ENCODE measurements at places on chromosomes 12 and 14.

DNA sequence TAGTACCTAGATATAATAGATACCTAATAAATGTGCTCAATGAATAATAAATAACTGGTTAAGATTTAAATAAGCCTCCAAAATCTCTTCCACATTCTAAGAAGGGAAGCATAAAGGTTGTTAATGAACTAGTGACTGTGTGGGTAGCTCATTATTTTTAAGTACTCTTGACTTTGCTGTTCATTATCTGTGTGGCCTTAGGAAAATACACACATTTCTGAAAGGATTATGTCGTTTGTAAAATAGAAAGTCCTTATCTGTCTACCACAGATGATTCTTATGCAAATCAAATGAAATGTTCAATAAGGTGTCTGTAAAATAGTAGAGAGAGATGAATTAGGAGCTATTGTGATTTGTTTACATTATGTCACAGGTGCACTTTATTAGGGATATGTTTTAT, 119.5 kb downstream of the LRRK2 start:
- DNase-seq, result no peak

- DNase-seq, result no peak
Measured at GRCh38 chr12:114955414-114956014, 271.5 kb upstream of the TBX3 start.

DNA sequence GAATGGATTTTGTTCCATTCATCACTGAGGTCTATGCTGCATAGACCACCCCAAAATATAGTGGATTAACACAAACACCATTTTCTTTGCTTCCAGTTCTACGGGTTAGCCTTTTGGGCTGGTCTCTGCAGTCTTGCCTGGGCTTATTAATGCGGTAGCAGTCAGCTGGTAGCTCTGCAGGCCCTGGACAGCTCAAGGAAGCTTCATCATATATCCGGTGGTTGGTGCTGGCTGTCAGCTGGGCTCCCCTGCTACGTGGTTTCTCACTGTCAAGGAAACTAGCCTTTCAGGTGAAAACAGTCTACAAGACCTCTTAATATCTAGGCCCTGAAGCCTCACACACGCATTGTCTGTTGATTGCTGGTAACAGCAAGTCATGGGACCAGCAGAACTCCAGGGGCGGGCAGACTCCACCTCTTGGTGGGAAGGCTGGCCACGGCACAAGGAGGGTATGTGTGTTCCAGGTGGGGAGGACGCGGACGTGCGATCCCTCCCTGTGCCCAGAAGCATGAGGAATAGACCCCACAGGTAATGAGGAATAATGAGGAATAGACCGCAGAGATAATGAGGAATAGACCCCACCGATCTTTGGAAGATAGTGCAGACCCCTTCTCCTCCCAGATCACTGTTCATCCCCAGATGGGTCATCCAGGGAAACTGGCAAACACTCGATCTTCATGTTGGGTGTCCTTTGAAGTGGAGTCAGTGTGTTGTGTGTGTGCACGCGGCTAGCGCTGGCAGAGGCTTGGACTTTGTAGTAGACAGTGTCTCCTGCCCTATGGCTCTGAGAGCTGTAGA, 13.3 kb downstream of the TSPAN9 start:
- DNase-seq, result no peak

- no peak for DNase-seq
Measured at GRCh38 chr12:84738481-84738972, 174.1 kb downstream of the SLC6A15 start.

DNA sequence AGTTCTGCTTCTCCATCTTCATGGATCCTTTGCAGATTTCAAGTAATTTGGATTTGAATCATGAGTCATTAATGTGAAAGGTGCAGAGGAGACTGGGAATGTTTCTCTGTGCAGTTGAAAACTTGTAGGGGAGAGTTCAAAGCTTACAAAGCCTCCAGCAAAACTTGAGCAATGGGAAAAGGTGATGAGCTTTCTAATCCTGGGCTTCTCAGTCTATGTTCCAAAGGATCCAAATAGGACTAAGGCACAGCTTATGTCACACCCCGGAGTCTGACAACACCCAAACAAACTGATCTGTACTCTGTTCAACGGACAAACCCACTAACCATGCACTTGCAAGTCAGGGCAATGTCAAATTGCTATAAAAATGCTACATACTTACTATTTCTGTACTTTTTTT, 134.8 kb downstream of the DUSP6 start:
- DNase-seq, result no peak

DNA sequence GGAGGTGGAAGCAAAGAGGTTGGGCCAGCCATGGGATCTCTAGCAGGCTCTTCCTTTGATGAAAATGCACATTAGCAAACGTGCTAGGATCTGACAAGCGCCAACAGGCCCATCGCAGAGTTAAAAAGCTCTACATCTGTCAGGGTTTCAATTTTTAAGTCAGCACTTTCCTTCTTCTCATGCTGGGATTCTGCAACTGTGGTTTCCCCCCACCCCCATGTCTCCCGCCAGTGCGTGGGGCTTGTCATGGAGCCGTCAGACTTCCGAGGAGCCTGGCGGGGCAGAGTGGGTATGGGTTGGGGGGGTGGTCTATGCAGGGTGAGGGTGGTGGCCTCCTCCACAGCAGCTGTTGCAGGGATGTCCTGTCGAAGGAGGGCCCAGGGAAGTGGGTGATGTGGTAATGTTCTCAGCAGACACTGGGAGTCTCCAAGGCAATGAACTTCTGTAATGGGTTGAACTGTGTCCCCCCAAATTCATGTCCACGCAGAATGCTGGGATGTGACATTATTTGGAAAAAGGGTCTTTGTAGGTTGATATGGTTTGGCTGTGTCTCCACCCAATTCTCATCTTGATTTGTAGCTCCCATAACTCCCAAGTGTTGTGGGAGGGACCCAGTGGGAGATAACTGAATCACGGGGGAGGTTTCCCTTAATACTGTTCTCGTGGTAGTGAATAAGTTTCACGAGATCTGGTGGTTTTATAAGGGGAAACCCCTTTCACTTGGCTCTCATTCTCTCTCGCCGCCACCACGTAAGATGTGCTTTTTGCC, 115.2 kb upstream of the MAP1LC3B2 start:
- DNase-seq, result no peak

DNA sequence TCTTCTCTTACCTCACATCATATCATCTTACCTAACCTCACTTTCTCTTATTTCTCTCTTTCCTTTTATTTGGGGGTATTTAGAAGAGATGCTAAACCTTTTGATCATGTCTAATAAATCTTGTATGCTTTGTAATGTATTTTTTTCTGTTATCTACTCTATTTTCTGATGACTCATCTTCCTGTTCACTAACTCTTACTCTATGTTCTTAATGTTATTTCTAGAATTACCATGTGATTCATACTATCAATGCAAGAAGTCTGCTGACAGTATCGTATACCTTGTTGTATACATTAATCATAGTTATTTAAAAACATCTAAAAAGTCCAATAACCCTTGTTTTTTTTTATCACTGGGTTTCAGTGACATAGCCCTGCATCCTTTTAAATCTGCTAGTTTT, 62.3 kb downstream of the MGAT4C start:
- no peak for DNase-seq

DNA sequence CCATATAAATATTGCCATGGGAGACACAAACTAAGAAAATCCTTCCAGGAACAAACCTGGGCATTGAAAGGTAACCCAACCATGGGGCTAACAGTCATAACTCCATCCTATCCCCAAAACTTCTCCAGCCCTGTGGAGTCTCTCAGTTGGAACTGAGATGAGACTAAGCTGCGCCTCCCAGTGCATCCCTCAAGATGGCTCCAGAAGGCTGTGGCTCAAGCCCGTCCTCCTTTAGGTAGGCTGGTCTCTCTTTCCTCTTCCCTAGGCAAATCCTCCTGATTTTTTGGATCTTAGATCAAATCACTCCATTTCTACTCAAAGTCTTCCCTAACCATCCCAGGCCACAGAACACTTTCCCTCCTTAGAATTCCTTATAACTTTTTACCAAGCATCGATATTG, 364.3 kb upstream of the CCDC196 start:
- DNase-seq, result no peak

DNA sequence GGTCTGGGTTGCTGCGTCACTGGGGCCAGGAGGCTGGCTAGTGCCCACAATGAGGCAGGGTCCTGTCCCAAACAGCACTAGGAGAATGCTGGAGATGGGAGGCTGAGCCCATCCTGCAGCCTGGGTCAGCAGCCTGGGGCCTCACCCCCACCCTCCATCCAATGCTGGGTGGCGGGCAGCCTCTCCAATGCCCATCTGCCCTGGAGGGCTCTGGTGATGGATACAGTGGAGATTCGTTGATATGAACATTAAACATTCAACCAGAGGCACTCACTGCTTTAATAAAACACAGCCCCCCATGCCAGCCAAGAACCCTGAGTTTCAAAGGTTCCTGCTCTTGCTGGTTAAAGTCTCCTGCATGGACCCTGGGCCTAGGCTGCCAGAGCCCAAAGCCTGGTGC, 19.5 kb upstream of the HHIPL1 start:
- DNase-seq, result no peak

DNA sequence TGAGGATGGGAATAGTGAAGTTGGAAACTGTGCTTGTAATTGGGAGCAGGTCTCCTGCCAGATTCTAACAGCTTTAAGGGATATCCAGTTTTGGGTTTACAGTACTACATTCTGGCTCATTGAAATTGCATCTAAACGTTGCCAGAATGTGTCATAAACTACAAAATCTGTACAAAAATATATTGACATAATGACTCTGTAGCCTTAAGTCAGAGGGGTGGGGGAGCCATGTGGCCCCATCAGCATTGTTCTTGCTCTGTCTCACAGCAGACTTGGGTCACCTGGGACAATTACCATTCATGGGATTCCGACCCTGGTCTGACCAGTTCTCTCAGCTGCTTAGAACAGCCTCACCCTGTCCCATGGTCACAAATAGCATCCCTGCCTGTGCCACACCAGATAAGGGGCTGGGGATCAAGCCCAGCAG, 43.3 kb upstream of the MED13L start:
- DNase-seq, result no peak

- no peak for DNase-seq
Measured at GRCh38 chr14:49036984-49037516, 549.1 kb downstream of the RPS29 start.

DNA sequence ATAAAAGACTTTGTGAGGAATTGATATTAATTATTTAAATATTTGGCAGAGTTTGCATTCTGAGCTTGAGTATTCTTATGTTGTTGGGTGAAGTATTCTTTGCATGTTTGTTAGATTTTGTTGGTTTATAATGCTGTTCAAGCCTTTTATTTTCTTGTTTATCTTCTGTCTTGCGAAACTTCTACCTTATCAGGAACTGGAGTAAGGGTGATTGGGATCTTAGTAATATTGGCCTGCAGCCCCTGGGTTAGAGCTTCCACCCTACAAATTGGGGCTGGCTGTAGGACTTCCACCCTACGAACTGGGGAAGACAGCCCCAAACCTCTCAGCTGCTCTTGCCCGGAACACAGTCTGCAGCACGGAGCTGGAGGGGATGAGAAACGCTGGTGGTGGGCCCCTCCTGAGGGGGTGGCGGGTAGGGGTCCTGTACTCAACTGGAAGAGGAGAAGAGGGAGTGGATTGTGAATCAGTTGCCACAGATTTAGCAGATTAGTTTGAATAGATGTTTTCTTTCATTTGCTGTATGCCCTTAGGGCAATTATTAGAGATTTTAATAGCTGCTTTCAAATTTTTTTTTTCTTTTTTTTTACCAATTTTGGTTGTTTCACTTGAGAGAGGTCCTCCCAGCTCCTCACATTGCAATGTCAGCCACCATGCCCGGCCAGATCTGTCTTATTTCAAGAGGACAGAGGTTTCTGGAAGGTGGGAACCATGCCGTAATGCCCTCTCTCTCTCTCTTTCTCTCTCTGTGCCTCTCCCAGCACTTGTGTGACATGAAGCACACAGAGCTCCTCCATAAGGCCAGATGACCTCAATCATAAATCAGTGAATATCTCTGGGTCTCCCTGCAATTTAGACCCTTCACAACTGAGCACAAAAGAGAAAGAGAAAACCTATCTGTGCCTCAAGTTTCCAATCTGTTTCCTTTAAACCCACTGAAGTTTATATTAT, 123.4 kb downstream of the DICER1 start:
- DNase-seq, result no peak

GRCh38 chr14:63266106-63266505, 52.6 kb downstream of the GPHB5 start:
- no peak for DNase-seq

- no peak for DNase-seq
Measured at GRCh38 chr12:96069511-96070231, 34.3 kb upstream of the LTA4H start.

GRCh38 chr12:66188584-66189485, at the start of gene IRAK3:
TSS of gene IRAK3 (plus strand) at chr12:66189214. CDS start at chr12:66189300, 86 bp downstream.
- no peak for DNase-seq

DNA sequence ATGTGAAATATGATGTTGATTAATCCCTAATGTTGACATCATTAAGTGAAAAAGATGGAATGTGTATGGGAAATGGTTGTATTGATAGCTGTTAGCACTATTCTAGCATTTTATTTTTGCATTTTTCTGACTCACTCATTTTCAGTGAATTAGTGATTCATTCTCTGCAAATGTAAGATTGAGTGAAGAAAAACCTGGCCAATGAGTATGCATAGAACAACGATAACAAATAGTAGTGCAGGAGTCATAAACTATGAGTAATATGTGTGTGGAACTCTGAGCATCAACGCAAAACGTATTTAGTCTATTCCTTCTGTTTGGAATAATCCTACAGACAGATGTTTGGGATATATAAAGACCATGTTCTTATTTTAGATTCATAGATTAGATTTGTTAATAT, 76.3 kb upstream of the RTL1 start:
- DNase-seq, result no peak

GRCh38 chr12:93573552-93574223, 1.2 kb downstream of the SOCS2 start:
- DNase-seq, result no peak

DNA sequence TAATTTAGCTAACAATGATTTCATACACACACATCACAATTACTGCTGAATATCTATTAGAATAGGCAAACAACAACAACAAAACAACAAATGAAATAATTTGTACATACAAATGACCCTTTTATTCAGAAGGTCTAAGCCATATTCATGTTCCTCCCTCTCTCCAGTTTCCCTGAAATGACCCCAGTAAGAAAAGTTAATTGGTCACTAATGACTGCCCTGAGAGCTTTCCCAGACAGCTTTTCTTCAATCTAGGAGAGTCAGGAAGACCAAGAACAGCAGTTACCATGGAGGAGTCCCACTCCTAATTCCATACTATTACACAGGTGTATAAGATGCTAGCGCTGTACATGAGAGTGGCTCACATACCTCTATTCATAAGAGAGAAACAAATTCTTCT, 121.2 kb upstream of the GRIP1 start:
- no peak for DNase-seq

GRCh38 chr14:38500125-38500524, 244.2 kb upstream of the CLEC14A start:
- DNase-seq, result no peak

DNA sequence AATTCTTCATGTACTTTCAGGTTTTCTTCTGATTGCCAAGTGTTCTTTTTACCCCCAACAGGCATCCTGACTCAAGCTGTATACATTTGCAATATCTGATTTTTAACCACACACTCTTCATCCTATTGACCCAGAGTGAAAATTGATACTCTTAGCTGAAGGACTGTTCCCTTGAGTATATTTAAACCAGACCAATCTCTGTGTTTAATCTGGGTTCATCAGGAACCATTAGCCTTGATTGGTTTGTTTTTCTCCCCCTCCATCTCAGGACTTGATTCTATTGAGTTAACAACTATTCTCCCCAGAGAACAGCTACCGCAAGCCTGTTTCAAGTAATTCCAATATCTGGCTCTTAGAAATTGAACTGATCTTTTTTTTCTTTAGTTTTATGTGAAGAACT, 222.3 kb upstream of the NOVA1 start:
- peak; percentile 41 for DNase-seq
